ENCODE measurements at places on chromosomes 3 and 15.

DNA sequence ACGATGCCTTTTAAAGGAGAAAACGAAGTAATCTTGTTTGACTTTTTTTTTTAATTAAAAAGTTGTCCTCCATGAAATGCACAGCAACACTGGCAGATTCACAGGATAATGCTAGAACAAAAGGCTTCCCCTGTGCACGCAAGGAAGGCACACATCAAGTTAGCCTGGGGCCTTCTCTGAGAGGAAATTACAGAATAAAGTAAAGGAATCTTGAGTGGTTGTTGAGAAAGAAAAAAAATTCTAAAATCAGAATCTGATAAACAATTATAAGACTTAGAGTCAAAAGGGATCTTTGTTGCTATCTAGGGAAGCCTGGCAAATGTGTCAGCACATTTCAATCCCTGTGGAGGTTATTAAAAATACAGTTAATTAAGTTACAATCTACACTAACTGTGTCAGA, 946.0 kb downstream of the IGSF11 start:
- DNase-seq, result no peak

- DNase-seq, result no peak
These were observed 157.8 kb downstream of the PDCD6IP start for GRCh38 chr3:33956206-33956605.

DNA sequence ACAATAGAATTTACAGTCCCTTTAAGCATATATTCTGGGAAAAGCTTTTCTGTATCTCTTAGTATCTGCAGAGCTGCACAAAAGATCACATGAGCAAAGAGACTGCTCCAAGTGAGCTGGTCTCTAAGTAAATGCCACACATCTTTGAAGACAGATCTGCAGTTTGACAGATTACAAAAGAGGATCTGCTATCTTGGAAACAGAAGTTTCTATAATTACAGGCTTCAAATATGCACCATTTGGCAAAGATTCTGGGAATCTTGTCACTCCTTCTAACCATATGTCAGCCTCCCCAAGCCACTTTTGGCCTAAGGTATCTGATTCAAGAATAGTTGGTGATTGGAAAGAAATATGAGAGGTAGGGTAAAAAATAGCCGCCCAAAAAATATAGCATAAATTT, 9.6 kb upstream of the CFAP44 start:
- no peak for DNase-seq

- no peak for DNase-seq
These were observed 90.2 kb upstream of the CHD2 start for GRCh38 chr15:92809880-92810361.

GRCh38 chr15:45094358-45094730, 19.6 kb downstream of the DUOX2 start:
- DNase-seq, result no peak

GRCh38 chr3:8416965-8417364, 84.7 kb upstream of the LMCD1 start:
- DNase-seq, result no peak

DNA sequence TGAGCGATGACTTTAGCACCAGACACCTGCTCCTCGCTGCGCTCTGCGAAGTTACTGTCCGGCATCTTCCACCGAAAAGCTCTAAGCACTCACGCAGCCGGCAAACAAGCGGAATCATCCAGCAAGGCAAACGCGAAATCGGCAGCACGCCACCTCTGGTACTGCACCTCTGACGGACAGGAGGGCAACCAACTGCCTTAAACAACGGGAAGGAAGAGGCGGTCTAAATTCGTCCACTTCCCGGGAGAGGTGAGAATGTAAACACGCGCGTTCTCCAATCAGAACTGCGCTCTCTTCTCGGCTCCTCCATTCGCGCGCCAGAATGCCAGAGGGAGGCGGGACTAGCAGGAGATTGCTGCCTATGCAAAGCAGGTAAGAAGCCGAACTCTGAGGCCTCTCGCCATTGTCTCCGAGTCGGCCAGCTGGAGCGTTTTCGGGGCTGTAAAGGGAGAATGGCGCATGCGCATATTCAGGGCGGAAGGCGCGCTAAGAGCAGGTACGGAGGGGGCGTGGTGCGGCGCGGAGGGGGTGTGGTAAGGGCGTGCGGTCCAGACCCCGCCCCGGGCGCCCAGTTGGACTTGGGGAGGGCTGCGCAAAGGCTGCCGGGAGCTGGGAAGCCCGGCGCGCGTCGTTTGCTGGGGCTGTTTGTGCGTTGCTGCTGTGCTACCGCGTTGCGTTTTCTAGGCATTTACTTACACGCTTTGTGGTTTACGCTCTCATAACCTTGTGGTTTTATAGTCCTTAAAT, at the start of the genes BTD and HACL1:
TSS of gene BTD (plus strand) at position 347 of the 747 bp plus-strand sequence. CDS start 33,695 bp downstream, outside the sequence.
TSS of gene HACL1 (minus strand) at position 171 of the 747 bp plus-strand sequence. CDS start at position 65, 106 bp downstream.
- DNase-seq, result peak; percentile 98

DNA sequence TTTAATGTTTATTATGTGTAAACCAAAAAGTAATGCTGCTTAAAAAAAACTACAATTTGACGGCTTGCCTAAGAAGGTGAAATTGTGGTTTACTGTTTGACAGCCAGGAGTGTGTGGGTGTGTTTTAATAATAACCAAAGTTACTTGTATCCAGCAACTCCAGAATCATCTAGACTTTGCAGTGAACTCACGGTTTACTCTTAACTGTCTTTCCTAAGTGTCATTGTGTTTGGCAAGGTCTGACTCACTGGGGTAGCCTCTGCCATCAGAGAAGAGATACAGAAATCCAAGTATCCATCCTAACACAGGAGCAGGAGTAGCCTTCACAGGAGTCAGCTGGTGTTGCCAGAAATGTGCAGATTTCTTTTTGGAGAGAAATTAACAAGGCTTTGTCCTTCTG, 151.1 kb downstream of the CTNNB1 start:
- DNase-seq, result no peak

DNA sequence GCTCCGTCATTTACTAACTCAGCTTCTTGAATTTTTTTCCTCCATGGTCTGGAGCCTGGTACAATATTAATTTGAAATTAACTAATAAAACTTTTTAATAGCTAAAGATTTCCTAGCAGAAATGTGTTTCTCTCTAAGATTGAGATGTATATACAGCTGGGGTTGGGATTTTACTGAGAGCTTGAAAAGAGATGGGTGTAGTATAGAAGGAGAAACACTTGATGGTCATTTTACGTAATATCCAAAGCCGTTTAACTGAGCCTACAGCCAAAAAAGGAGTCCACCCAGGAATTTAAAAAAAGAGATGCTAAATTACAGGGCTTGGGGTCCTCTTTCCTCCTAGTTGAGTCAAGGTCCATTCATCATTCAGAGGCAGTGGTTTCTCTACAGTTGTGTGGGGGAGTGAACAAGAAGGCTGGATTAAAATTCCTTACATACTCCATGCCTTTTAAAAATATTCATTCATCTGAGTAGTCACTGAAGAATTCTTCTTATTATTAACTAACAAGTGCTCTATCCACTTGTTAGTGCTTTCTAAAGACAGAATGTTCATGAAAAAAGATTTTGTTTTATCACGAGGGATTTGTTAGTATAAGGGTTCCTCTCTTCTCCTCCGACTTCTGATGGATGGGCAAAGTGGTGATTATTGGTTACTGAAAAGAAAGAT, 255.3 kb upstream of the IL12A start:
- no peak for DNase-seq

Data from stimulated activated CD8-positive, alpha-beta memory T cell treated with anti-CD3 and anti-CD28 coated beads, Interleukin-2, amount 100 ng/mL, for 1 hour (primary cell).